Gastroesophageal sphincter (tissue), 4 donors: ENCODE measurements at places on chromosomes 5 and 9. TPM values are rescaled to one million over a fixed set of nuclear protein-coding genes. Genes with fewer than 3 reads are reported as not detected.

Gene ERMP1
- 11.6 TPM for total RNA-seq

Gene STKLD1
- total RNA-seq: 1.3 TPM

Gene PDLIM7
- 498 TPM for total RNA-seq

Gene EQTN
- total RNA-seq: not detected

Gene DNLZ
- total RNA-seq: 14.8 TPM

Gene FIBCD1
- 1.4 TPM for total RNA-seq

Gene C5orf52
- not detected for total RNA-seq

Gene SLC36A2
- not detected for total RNA-seq

Gene RNF208
- total RNA-seq: 1.6 TPM

Gene SPINK4
- not detected for total RNA-seq

Gene ADAMTSL2
- total RNA-seq: 5.8 TPM

Gene GKAP1
- 14.6 TPM for total RNA-seq

Gene FOXD4L4
- total RNA-seq: 0.23 TPM

Gene DELE1
- 75.1 TPM for total RNA-seq

Gene PCDHGA4
- 4.7 TPM for total RNA-seq

Gene GSN
- 2,362 TPM for total RNA-seq

Gene DHX29
- 38.9 TPM for total RNA-seq

Gene CXCL14
- total RNA-seq: 1.1 TPM

Gene OLFML2A
- total RNA-seq: 43.5 TPM

Gene MAP1B
- total RNA-seq: 601 TPM

Gene LURAP1L
- 13.7 TPM for total RNA-seq
